ENCODE measurements at places on chromosomes 6 and 20.

GRCh38 chr6:37653933-37654565, 43.6 kb downstream of the MDGA1 start:
- DNase-seq = peak; percentile 38

- no peak for DNase-seq
Observed at GRCh38 chr6:136604928-136605510, 54.8 kb upstream of the MAP7 start.

DNA sequence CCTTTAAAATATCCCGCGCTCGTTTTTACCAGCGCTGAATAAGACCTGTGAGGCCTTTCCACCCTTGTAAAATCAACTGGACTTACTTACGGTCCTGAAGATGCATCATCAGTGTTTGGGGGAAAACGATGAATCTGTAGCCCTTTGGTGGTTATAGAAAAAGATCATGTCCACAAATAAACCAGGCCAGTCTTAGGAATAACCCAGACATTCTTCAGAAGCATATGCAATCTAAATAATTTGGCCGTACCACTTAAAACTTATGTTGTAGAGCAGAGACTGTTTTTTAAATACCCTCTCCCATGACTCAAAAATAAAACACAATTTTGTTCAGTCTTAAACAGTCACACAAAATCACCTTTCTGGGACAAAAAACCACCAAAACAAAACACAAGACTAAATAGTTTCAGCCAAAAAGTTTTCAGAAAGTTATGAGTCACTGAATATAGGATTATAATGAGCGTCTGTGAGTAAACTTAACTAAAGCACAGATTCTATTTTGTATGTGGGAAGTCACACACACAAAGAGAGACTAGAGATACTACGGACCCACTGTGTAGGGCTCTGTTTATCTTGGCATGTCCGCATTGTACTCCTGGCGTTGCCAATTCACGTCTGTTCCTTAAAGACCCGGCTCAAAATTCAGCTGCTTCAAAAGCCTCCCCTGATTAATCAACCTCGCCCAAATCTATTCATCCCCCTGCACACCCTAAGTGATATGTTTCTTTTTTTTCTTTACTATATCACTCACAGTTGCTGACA, 26.5 kb upstream of the SMOC2 start:
- no peak for DNase-seq

DNA sequence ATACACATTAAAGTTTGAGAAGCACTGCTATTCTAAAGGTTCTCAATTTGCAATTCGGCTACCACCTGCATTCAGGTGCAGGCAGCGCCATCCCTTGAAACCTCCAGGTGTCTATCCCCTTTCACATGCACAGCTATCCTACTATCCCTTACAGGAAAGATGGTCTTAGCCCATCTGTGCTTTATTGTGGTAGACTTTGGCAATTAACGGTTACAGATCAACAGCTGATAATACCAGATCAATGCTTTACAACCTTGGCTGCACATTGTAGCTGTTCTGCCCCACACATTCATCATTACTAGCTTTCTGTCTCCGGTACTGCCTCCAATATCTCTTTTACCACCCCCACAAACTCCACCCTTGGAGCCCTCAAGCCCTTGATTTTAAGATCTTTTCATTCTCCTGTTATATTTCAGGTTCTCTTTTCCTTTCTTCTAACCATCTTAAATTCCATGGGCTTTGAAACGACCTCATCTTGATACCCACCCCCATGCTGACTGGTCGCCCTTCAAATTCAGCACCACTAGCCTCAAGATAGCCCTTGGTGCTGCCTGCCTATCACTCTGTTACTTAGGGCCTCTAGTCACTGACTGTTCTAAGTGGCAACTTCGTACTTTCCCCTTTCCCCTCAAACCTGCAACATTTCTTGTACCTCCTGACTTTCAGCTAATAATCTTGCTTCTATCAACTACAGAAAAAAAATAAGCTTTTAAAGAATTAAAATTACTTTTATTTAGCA, 50.8 kb downstream of the SPTLC3 start:
- no peak for DNase-seq

DNA sequence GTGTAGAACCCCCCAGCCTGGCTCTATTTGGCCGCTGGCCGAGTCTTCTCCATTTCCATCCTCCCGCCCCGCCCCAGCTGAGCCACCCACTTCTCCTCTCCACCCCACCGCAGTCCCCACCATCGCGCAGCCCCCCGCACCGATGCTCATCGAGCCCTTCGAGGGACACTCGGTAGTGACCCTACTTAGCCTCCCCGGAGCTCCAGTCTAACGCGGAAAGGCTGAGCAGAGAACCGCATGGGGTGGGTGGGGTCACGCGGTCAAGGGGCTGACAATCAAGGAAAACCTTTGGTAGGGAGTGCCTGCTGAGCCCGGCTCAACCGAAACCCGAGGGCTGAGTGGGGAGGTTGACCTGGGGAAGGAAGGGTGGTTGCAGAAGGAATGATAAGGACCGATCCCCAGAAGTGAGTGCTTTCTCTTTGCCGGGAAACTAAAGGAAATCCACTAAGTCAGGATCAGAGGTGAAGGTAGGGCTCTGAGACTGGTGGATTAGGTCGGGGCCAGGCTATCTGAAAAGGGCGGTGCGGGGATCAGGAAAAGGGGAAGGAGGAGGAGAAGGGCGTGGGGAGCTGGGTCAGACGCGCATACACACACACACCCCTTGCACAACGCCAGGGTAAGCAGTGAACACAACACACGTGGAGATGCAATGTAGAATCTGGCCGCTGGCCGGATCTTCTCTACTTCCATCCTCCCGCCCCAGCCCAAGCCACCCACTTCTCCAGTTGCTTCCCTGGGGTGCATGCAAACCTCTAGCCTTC, 49.8 kb downstream of the CPXM1 start:
- DNase-seq = no peak

- DNase-seq = no peak
Observed at GRCh38 chr6:54031169-54031568, 80.1 kb upstream of the MLIP start.

DNA sequence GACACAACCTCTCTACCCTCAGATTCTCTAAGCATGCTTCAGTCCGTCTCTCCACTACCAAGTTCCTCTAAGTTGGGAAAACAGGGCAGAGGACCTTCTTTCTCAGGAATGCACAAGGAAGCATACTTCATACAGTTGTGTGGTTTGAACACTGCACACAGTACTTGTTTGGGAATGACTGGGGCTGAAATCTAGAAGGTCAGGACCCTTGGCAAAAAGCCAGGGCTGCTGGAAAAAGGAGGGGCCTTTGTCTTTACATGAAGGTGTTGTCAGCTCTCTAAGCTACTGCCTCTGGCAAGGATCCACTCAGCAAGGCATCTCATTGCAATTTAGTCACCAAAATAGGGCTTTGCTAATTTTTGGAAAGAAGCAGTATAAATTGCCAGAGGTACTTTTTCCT, 20.7 kb upstream of the HEY2 start:
- DNase-seq = no peak

DNA sequence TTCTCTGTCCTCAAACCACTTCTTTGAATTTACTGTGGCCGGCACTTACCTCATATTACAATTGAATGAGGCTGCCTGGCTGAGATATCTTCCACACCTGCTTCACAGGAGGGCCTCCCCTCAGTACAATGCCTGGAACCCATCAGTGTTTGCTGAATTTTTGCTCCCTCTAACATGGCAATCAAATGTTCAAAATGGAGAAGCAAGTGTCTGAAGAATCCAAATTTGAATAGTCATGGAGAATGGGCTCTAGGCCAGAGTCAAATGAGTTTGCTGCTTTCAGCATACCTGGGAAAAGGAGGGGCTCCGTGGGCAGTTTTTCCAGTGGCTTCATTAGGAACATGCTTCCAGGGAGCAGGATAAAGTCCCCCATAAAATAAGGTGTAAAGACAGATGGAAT, 564.8 kb downstream of the UTRN start:
- no peak for DNase-seq

All from HTR-8/SVneo (cell line).